ENCODE measurements at places on chromosomes 3 and 15.

GRCh38 chr3:140078343-140078742 is 143.4 kb downstream of the CLSTN2 start:
- no peak for DNase-seq

DNA sequence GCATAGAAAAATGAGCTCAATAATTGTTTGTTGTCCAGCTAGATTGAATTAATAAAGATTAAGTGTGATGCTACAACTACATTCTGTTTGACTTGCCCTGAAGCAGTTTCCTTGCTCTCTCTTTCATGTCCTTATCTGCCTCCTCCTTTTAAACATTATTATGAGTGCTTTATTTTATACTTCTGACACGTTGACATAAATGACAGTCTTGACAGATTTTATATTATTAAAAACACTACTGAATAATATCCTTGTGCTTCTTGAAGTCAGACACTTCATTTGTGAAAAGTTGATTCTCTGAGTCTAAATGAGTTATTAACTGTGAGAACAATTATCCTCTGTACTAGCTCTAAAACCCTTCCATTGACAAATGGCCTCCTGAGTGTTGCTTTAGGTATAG is 58.2 kb downstream of the PLCL2 start:
- no peak for DNase-seq

GRCh38 chr3:174340624-174341587 is 518.2 kb upstream of the NAALADL2 start:
- no peak for DNase-seq

DNA sequence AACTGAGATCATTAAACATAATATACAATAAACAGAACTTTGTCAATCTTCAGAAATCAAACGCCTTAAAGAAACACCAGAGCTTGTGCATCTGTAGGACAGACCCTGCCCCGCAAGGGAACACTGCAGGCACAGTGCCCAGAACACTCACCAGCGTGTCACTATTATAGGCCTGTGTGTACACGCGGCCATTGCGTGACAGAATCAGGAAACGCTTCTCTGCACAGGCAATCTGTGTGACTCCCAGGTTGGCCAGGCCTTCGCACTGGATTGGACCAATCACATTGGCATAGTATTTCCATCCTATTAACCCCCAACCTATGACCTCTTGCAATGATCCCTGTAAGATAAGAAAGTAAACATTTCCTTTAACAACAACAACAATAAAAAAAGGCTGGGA is 52.9 kb downstream of the HERC2 start:
- DNase-seq, result no peak

- DNase-seq, result no peak
Measured at GRCh38 chr3:101123081-101123480, 129.9 kb upstream of the ABI3BP start.

DNA sequence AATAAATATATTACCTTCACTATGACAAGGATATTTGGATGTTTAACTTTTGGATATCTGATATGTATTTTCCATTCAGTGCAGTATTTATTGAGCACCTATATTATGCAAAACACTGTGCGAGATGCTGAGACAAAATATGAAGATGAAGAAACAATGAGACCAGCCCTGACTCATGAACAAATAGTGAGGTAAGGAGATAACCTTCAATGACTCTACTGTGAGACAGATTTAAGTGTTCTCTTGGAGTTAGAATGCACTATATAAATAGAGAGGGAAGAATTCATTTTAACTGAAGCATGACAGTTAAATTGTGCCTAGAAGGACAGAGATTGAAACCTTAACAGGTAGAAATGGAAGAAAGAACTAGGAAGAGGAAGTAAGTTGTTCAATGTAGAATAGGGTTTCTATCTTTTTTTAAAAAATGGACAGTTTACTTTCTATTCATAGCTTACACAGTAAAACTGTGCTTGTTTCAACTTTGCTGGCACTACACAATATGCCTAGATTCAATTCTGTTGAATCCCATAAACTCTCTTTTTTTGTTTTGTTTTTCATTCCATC is 124.2 kb downstream of the ZBTB20 start:
- no peak for DNase-seq

Measured in HL-60 (cell line).